ENCODE measurements at places on chromosomes 6 and 20. TPM values are rescaled to one million over a fixed set of nuclear protein-coding genes. Genes with fewer than 3 reads are reported as not detected.

DNA sequence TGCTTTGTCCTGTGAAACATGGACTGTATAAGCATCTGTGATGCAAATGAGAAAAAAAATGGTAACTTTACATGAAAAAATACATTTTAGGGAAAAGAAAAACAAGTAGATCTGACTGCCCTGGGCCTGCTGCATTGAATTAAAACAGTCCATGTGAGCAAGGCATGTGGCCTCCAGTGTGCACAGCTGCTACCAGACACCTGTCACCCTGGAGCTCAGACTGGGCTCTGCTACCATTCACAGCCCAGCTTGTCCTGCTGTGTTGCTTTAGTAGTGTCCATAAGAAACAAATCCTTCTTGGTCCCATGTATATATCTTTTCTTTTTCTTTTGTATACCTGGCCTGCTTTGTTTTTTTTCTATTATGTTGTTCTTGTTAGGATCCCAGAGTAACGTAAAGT, 315.9 kb downstream of the NKAIN2 start:
- no peak for DNase-seq

- DNase-seq, result no peak
These were observed 557.2 kb upstream of the JAG1 start for GRCh38 chr20:11230999-11231398.

- no peak for DNase-seq
These were observed 98.4 kb downstream of the PSMB1 start for GRCh38 chr6:170454512-170455285.

DNA sequence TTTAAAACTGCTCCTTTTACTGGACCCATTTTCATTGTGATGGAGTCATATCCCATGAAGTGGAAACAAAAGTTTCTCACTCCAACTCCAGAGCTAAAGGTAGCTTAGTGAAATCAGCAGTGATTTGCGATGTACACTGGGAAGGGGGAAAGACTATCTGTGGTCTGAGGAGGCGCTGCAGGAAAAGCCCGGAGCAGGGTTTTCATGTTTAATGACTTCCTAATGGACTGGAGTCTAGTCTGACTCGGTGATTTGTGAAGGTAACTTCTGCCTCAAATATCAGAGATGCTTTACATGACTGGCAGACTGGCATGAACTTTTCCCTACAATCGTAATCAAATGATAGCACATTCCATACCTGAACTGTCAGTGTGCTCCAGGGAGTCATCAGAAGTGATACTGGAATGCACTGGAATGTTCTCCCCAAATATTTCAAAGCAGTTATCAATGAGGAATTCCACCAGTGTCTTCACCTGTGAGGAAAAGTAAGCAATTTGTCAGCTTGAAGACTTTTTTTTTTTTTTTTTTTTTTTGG, 7.0 kb downstream of the TAGAP start:
- DNase-seq, result no peak

Gene SASH1
- total RNA-seq, result 196 TPM

Gene EFHC1
- total RNA-seq, result 10.2 TPM
